EL (cell line): ENCODE measurements at places on chromosomes 12 and 14.

DNA sequence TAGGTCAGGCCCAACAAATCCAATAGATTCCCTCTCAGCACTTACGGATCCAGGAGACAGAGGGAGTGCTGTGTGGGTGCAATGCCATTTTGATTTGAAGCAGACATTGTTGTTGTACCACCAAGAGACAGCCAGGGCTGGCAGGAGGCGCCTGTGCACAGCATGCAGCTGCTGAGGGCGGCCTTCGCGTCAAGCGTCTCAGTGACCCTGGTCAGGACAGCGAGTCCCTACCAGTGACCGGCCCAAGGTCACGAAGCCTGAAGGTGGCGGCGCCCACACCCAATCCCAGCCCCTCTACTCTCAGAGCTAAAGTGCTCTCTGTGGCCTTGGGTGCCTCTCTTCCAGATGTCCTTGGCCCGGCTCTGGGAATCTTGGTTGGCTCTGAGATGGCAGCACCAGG lies 40.5 kb downstream of the PRMT8 start:
- no peak for DNase-seq

DNA sequence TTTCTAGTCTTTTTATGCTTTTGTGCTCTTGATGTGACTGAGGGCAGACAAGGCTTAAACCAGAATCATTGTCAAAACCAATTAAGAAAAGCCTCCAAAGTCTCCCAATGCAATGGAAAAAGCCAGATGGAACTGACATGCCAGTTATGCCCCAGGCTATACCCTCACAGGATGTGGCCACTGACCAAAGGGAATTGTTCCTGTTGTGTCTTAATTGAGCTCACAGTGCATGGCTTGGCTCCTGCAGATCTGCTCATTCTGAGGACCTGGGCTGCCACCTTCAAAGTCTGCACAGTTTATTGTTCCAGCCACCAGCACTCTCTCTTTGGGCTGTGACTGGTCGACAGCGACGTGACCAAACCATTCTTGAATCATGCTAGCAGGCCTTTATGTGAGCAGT lies 17.1 kb upstream of the BICD1 start:
- DNase-seq, result peak; percentile 84

GRCh38 chr12:52884526-52885293 lies 20.2 kb downstream of the KRT8 start:
- peak; percentile 64 for DNase-seq

- peak; percentile 27 for DNase-seq
Observed at GRCh38 chr14:99792551-99793212, 531 bp upstream of the EML1 start.

- no peak for DNase-seq
Observed at GRCh38 chr12:67141296-67142018, 127.7 kb upstream of the CAND1 start.

DNA sequence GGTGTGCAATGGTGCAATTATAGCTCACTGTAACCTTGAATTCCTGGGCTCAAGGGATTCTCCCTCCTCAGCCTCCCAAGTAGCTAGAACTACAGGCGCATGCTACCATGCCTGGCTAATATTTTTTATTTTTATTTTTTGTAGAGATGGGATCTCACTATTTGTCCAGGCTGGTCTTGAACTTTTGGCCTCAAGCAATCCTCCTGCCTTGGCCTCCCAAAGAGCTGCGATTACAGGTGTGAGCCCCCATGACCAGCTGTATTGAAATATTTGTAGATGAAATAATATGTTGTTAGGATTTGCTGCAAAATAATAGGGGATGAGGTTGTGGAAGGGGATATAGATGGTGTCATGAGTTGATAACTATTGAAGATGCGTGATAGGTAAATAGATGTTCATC lies 4.9 kb downstream of the KLHL28 start:
- no peak for DNase-seq

- DNase-seq, result no peak
Observed at GRCh38 chr12:105229371-105229770, 6.6 kb downstream of the APPL2 start.

DNA sequence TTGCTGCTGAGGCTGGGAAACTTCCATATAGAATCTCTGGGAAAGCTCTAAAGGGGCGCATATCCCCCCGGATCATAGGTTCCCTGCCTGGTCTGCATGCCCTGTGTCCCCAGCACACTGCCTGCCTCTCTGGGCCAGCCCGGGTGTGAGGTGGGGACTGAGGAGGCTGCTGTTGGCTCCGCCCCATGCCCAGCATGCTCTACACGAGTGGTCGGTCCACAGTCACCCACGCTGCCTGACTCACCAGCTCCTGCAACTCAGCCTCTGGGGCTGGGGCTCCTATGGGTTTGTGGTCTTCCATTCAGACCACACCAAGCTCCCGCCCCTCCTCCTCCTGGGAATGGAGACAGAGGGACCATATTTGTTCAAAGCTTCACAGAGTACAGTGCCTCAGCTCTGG lies 88.5 kb upstream of the ANO2 start:
- no peak for DNase-seq

DNA sequence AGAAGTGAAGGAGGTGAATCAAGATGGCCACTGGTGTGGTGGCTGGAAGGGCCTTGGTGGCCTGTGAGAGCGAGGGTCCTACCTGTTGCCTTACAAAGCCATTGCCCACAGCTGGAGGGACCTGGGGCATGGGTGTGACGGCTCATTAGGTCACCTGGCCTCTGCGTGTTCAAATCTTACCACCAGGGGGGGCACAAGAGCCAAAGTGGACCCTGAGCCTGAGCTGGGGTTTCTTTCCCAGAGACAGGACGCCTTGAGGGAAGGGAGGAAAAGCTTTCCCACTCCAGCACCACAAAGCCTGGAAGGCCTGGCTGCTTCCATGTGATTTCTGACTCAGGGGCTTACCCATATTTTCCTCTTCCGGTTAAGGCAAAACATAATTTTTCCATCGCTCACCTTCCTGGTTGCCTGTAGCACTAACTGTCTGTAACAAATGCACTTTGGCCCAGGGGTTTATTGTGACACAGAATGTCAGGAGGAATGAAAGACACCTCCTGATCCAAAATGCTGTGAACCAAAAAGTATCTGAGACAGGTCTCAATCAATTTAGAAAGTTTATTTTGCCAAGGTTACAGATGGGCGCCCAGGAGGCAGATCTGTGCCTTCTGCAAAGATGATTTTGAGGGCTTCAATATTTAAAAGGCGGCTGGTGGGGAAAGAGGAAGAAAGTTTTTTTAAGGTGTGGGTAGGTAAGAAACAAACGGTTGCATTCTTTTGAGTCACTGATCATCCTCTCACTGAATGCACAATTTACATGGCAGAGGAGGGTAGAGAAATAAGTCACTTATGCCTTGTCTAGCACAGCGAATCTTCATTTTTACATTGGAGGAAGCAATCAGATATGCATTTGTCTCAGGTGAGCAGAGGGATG lies 4.3 kb upstream of the CD9 start:
- DNase-seq, result peak; percentile 87

- no peak for DNase-seq
Observed at GRCh38 chr12:30840715-30841114, 85.8 kb upstream of the TSPAN11 start.

DNA sequence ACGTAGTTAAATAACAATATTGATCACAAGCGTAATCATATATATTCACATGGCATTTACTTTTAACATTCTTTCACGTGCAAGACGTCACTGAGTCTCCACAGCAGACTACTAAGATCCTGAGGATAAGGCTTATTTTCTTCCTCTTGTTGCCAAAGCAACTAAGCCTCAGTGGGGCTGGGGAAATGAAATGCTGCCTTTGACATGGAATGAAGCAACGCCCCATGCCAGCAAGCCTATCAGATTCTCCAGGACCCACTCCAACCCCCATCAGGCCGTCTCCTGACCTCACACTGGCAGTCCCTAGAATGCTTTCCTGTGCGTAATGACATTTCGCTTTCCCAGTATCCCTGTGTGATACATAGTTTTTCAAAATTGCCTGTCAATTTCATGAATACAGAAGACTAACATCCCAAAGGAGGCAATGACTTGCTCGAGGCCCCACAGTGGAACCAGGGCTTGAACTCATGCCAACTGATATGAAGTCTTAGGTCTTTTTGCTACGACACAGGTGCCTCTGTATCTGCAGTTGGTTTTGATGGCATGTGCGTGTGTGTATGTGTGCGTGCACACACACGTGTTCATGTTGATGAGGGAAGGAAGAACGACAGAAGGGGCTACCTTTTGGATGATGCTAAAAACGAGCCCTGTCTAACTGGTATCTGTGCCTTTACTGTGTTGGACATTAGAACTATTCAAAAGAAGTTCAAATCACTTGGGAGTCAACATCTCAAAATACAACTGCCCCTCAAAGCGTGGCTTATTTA lies 239.1 kb downstream of the VRK1 start:
- no peak for DNase-seq

- DNase-seq, result peak; percentile 25
Observed at GRCh38 chr12:72270246-72270645, 1.9 kb upstream of the TRHDE start.

GRCh38 chr12:32566663-32567295 lies 112.3 kb upstream of the DNM1L start:
- DNase-seq, result peak; percentile 20

GRCh38 chr14:99875836-99876235 lies 82.6 kb downstream of the EML1 start:
- DNase-seq, result no peak

DNA sequence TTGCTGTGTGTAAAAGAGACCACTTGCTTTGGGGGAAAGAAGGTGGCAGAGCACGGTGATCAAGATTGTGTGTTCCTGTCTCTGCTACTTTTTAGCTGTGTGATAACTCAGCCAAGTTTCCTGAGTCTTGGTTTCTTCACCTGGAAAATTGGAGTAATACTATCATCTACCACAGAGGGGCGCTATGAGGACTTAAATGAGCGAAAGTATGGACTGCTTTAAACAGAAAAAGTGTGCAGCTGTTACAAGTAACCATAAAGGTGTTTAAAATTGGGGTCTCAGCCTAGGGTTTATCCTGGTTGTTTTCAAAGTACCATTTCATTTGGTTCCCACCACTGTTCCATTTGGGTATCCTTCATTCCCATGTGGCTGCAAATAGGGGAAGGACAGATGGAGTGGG lies 65.9 kb upstream of the WSCD2 start:
- DNase-seq, result peak; percentile 18

DNA sequence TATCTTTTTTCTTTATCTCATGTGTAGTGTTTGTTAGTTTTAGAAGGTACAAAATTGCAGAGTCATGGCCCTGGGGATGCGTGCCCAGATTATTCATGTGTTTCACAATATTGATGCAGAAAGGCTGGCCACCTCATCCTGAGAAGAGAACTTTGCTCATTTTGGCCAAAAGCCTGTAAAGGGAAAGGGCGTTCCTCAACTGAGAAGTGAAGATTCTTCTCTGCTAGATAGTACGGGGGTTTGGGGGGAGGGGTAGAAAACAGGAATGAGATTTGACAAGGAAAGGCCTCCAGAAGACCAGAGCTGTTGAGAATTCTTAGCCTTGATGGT lies 1.7 kb downstream of the MGST1 start:
- peak; percentile 88 for DNase-seq

- no peak for DNase-seq
Observed at GRCh38 chr14:26444822-26445221, 153.0 kb downstream of the NOVA1 start.

DNA sequence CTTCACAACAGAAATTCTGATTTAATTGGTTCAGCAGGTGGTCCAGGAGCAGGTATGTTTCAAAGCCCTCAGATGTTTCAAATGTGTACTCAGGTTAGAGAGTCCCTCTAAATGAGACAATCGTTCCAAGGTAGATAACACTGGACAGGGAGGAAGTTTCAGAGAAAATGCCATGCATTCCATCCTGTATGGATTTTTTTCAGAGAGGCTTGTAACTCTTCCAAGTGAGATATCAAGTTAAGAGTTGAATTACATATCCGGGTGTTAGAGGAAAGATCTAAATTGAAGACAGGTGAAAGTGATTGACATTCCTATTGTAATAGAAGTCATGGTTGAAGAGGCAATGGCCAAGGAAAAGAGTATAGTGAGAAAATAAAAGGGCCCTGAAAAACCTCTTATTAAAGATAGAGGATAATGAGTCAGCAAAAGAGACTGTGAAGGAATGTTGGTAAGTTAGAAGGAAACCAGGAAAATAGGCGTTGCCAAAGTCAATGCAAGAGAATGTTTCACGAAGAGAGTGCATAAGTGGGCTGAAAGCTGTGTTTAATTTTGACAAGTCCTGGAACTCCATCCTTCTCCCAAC lies 105.8 kb downstream of the BMP4 start:
- peak; percentile 77 for DNase-seq

DNA sequence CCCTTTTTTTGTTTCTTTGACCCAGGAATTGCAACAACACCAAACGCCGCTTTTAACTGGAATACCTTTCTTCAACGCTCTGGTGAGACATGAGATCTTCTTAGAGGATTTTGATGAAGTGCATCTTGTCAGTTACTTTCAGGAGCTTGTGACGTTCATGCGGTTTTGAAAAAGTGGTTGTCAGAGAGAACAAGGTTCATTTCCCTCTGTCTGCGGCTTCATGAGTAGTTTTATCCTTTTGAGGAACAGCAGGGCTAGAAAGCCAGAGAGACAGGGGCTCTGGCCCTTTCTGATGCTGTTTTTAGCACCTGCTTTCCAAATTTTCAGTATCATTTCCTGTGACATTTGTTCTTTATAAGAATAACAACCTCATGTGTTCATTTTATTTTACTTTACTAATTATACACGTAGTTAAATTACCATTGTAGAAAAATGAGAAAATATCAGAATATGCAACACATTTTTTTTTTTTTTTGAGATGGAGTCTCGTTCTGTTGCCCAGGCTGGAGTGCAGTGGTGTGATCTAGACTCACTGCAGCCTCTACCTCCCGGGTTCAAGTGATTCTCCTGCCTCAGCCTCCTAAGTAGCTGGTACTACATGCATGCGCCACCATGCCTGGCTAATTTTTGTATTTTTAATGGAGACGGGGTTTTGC lies 61.8 kb downstream of the GLT1D1 start:
- DNase-seq, result no peak

- no peak for DNase-seq
Observed at GRCh38 chr14:26867171-26867757, 269.4 kb upstream of the NOVA1 start.

- DNase-seq, result peak; percentile 43
Observed at GRCh38 chr14:31933716-31934115, 143.4 kb upstream of the ARHGAP5 start.

DNA sequence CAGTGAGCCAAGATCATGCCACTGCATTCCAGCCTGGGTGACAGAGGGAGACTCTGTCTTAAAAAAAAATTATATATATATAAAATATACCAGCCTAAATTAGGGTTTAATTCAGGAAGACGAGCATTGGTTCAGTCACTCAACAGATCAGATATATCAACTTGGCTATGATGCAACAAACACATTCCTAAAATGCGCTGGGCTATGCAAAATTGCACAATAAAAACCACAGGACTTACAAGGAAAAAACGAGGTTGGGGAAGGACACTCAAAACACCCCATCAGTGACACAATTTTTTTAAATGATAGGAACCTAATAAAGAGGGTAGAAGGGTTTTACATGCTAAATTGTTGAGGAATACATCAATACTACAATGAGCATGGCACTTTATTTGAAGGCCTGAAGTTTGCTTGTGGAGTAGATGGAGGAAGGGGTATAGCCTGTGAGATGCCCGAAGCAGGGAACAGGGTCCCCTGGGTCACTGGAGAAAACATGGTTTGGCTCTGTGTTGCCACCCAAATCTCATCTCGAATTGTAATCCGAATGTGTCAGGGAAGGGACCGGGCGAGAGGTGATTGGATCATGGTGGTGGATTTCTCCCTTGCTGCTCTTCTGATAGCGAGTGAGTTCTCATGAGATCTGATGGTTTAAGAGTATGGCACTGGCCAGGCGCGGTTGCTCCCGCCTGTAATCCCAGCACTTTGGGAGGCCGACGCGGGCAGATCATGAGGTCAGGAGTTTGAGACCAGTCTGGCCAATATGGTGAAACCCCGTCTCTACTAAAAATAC lies 71.2 kb downstream of the TNFAIP2 start:
- DNase-seq, result peak; percentile 71

- DNase-seq, result no peak
Observed at GRCh38 chr14:91369628-91370445, 47.8 kb downstream of the CCDC88C start.
